Activated naive CD4-positive, alpha-beta T cell treated with anti-CD3 and anti-CD28 coated beads, Interleukin-2, amount 50 U/mL, for 72 hours (primary cell): ENCODE measurements at places on chromosomes 13 and 19. TPM values are rescaled to one million over a fixed set of nuclear protein-coding genes. Genes with fewer than 3 reads are reported as not detected.

- DNase-seq: no peak
Measured at GRCh38 chr13:37319031-37319443, 213.6 kb upstream of the CSNK1A1L start.

DNA sequence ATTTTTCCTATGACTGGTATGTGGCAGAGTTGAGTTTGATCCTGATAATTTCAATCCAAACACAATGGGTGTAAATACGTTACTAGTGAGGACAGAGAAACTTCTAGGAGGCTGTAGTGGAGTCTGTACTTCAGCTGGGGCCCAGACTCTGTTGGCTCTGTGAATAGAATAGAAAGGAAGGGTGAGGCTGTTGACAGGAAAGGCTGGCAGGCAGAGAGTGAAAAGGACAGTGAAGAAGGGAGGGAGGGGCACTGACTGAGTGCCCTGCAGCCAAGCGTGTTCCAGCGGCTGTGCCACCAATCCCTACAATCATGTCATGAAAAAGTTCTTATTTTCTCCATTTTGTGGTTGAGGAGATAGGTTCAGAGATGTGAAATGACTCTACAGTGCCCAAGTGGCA, 80.5 kb downstream of the MBNL2 start:
- no peak for DNase-seq

- DNase-seq: no peak
Measured at GRCh38 chr13:105159841-105160240, 1375.6 kb downstream of the EFNB2 start.

DNA sequence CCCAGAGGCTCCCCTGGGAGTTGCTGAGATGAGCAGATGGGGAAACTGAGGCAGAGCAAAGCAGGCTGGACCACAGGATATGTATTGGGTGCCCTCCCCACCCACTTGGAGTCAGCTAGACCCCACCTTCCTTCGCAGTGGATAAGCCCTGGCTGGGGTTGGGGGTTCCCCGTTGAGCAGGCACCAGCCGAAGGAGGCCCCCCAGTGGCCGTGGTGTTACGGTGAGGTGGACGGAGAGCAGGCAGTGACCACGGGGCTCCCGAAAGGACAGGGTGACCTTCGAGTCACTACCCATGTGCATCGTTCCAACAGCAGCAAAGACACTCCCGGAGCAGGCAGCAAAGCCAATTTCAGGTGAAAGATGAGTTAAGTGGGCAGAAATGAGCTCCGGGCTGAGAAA, 62.4 kb upstream of the ADGRE5 start:
- DNase-seq: no peak

DNA sequence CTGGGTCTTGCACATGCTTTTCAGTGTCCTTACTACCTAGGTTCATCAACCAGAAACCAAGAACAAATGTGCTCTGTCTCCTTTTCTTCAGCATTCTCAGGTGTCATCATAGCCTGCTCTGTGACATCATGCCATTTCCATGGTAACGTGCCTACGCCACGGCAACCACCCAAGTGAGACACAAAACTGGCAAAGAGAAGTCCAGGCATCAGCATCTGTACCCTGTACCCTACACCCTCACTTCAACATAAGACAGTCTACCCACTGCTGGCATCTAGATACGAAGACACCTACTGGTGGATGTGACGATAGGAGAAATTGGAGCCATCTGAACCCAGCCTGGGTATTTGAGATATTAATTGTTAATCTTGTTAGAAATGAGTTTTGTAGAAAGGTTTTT, 13.3 kb downstream of the ZC3H4 start:
- DNase-seq: no peak

- DNase-seq: no peak
Measured at GRCh38 chr13:112972867-112973576, 4.0 kb downstream of the MCF2L start.

DNA sequence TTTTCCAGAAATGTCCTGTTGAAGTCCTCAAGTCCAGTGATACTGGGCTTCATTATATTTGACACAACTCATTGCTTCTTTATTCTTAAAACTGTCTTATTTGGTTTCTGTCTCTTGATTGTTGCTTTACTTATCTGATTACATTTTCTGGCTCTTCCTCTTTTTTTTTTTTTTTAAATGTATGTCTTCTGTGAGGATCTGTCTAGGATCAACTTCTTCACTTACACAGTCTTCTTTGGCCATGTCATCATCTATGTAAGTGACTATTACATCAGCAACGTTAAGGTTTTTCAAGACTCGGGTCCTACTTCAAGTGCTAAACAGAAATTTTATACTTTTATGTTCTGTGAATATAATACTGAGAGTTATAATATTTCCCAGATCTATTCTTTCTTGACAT, 162.1 kb downstream of the PDS5B start:
- DNase-seq: no peak

DNA sequence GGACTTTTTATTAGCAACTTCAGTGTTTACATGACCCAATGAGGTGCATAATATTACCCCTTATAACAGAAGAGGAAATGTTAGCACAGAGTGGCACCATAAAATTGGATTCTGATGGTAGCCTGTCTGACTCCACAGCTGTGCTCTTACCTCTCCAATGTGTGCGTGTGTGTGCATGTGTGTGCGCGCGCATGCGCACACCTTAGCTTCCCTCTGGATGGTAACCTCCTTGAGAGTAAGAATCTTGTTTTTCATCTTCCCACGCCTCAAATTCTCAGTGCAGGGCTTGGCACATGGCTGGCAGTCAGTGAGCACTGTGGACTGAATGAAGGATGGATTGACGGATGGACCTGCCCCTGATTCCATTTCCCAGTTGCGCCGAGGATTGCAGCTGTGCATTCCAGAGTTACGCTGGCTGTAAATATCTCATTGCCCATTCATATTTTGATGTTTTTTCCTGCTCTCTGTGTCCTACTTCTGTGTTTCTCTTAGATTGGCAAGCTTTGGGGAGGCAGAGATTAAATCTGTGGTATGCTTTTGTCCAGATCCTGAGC, 99.2 kb upstream of the WASF3 start:
- no peak for DNase-seq

DNA sequence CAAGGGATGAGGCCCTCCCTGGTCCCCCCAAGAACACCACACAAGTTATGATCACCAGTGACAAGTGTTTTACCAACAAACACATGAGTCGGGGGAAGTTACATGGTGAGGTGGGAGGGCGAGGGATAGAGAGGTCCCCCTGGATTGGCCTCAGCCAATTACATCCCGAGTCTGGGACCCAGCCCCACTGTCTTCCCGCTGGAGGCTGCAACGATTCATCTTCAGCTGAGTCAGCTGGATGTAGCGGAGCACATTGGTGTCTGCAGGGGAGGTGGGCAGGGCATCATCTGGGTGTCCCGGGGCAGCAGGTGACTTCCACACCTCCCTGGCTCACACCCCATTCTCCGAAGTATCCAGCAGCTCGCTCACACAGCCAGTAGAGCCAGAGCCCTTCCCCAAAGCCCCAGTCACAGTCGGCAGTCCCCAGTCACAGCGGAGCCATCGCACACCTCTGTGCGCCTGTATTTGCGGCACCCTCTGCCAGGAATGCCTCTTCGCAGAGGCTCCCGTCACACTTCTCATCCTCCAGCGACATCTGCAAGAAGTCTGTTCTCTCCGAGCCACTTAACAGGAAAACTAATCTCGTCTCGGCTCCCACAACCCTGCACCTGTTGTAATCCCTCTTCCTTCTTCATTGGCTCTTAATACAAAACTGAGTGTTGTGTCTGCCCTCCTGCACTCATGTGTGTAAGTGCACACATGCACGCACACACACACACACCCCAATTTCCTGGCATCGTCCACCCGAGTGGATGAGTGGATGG, 2.0 kb downstream of the TTC9B start:
- DNase-seq: no peak

DNA sequence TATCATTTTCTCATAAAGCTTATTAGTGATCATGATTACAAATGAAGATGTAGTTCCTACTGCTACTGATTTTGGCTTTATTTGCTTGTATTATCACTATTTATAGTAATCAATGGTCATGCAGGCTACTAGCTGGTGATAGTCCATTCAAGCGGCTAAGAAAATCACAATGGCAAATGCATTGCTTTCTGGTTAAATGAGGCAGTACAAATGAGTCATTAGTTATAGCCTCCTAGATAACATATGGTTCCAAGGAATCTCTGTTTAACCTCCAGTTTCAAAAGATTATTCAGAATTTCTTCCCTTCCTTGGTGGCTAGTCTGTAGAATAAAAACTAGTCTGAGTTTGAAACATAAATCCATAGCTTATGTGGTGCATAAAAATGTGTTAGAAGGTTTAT, 141.3 kb upstream of the HTR2A start:
- no peak for DNase-seq

- DNase-seq: no peak
Measured at GRCh38 chr19:39263912-39264305, 4.3 kb upstream of the IFNL2 start.

DNA sequence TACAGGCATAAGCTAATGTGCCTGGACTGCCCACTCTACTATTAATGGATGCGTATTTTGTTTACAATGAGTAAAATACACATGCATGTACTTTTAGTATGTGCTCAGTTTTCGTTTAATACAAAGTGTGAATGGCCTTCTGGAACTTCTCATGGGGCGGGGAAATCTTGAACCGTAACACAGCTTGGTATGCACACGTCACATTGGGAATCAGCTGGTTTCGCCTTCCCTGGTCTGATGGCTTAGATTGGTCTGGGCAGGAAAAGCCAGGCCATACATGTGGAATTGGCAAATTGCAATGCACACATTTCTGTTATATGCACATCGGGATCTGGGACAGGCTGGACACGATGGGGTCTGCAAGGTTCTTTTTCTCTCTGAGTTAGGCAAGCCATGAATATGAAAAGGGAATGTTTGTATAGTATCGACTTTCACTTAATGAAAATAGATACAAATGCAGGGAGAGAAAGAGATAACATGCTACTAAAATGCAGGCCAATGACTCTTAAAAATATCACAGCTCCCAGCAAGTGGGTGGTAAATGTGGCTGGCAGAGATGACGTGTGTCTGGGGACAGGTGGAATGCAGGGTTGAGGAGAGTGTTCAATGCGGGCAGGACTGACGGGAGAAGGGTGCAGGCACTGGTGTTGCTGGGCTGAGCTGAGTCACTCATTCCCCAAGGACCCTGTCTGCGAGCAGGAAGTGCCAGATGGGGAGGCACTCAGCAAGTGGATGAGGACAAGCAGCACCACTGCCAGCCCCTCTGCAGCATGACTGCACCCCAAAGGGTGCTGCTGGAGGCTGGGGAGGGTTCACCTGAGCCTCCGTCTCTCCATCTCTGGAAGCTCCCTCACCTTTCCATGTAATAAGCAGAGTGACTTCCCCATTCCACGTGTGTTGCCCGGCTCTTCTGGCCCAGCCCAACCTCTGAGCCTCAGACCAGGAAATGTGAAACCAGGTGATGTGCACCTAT, 204.0 kb upstream of the GPR12 start:
- no peak for DNase-seq

DNA sequence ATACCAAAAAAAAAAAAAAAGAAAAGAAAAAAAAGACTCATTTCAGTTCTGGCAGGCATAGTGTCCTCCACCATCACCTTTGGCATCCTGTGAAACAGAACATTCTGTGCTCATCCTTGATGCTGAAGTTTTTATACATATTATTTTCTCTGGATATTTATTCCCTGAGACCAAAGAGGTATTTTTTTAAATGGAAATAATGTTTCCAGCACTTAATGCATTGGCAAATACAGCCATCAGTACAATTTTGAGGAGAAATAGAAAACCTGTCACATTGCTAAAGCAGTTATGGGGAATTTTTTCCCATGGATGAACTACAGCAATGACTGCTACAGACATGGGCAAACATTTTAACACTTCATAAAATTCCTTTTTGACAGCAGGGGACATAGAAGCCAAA, 312.4 kb downstream of the DNAJC15 start:
- DNase-seq: no peak

- DNase-seq: no peak
Measured at GRCh38 chr13:35724446-35724845, 248.0 kb upstream of the MAB21L1 start.

- no peak for DNase-seq
Measured at GRCh38 chr13:98182589-98182988, 5.5 kb upstream of the RNF113B start.

Gene ZNF497
- 2.6 TPM for total RNA-seq

Gene LYPD3
- 3.0 TPM for total RNA-seq

Gene ZNF701
- 26.4 TPM for total RNA-seq

Gene ABHD8
- 10.5 TPM for total RNA-seq

Gene SELENOV
- not detected for total RNA-seq

Gene IQCN
- total RNA-seq: 1.5 TPM

Gene BRSK1
- 6.7 TPM for total RNA-seq
